ENCODE measurements at places on chromosomes 7 and 10.

DNA sequence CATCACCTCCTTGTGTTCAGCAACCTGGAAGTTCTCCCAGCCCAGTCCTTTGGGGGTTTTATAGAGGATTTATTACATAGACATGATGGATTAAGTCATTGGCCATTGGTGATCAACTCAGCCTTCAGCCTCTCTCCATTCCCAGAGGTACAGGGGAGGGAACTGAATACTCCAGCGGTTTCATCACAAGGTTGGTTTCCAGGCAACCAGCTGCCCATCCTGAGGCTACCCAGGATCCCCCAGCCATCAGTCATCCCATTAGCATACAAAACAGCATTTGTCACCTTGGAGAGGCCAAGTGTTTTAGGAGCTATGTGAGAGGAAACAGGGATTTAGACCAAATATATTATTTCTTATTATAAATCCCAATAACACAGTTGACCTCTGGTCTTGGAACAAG is 584.8 kb upstream of the NRP1 start:
- DNase-seq: no peak

DNA sequence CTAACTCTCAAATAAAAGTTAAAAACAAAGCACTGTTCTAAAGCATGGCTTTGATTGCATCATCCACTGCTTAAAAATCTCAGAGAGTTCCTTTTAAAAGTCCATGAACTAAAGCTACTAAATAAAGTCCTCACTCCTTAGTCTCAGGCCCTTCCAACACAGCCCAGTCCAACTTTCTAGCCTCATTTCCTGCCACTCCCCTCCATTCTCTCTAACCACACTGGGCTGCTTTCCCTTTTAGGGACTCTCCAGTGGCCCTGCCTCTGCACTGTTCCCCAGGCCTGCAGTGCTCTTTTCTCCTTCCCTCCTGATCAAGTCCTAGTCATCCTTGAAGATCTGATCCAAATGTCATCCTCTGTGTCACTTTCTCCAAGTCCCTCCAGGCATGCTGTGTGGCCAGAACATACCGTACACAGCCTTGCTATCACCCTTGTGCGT is 56.9 kb upstream of the PPP1R3C start:
- no peak for DNase-seq

GRCh38 chr10:59631882-59632807 is 77.5 kb downstream of the SLC16A9 start:
- no peak for DNase-seq

GRCh38 chr7:156765901-156766656 is 125.5 kb downstream of the RNF32 start:
- DNase-seq: no peak

DNA sequence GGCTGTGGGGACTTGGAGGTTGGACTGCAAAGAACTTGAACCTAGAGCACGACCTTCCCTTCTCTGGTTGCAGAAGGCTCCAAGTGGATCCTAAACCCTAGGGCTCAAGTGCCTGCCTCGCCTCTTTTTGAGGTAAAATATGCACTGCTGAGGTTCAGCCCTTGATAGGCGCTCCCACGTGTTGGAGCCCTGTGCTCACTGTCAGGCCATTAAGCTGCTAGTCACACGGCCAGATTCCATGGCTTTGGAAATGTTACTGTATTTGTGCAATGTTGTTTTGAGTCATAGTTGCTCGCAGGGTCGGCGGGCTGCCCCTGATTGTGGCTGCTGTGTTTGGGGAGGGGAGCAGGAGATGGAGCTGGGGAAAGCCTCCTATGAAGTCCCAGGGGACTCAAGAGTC is 39.8 kb upstream of the PCBD1 start:
- no peak for DNase-seq

GRCh38 chr10:119306514-119306951 is 99.2 kb downstream of the GRK5 start:
- no peak for DNase-seq

DNA sequence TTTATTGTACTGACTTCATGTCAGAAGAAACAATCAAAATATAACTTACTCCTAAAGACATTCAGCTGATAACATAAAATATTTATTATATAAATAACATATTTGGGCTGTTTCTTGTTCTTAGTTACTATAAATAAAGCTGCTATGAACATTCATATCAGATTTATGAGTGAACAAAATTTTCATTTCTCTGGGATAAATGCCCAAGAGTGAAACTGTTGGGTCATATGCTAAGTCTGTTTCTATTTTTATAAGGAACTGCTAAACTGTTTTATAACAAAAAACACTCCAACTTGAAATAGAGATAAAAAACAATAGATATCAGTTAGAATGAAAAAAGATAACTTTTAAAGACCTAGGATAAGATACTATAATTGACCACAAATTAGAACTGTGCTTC is 26.5 kb upstream of the CC2D2B start:
- no peak for DNase-seq

GRCh38 chr7:12949060-12949931 is 261.9 kb downstream of the ARL4A start:
- no peak for DNase-seq

- DNase-seq: no peak
Measured at GRCh38 chr10:127996586-127996985, 89.7 kb downstream of the PTPRE start.

DNA sequence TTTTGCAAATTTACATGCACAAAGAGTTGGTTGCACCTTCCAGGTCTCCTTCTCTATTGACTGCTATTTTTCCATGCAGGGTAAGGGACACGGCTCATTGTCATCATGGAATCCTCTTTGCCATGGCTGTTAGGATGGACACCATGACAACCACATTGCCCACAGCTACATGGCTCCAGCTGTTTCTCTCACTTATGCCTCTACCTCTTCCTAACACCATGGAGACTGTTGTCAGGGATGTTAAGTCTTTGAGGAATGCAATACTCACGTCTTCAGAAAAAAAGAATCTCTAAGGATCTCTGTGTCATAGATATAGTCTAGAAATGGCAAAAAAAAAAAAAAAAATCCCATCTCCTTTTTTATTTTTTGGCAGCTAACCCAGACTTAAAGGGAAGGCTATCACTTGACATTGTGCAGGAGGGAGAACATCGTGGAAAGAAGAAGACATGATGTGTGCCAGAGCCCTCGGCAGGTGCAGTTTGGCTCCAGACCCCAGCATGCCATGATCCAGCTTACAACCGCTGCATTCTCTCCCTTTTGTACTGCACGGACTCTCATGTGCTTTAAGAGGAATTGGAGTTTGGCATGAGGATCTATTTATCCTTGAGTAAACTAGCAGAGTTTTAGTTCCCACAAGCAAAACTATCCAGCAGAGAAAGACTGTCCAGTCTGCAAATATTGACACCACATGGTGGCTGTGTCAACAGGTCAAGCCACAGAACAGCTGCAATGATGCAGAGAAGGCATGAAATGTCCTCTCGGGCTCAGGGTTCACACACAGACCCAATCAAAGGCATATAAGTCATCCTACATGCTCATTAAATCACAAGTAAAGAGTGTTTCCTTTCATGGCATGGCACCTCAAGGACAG is 70.8 kb downstream of the FRMD4A start:
- DNase-seq: no peak

GRCh38 chr7:128167791-128168666 is 73.0 kb upstream of the LEP start:
- no peak for DNase-seq

DNA sequence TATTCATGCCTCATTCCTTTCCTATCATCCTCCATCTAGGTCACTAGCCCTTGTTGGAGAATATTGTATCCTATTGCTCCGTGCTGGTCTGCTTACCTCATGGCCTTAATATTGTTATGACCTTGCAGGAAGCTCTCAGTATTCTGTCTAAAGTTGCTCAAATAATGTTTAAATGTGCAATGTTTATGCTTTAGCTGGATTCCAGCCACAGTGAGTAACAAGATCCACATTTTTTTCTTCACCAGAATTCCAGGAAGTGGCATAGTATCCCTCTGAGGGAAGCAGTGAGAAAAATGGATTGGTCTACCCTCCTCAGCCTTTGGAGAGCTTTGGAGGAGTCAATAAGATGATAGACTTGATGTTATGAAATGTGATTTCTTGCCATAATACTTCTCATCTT is 402.6 kb downstream of the NRG3 start:
- no peak for DNase-seq

GRCh38 chr7:158816271-158816670 is 13.0 kb downstream of the ESYT2 start:
- no peak for DNase-seq

DNA sequence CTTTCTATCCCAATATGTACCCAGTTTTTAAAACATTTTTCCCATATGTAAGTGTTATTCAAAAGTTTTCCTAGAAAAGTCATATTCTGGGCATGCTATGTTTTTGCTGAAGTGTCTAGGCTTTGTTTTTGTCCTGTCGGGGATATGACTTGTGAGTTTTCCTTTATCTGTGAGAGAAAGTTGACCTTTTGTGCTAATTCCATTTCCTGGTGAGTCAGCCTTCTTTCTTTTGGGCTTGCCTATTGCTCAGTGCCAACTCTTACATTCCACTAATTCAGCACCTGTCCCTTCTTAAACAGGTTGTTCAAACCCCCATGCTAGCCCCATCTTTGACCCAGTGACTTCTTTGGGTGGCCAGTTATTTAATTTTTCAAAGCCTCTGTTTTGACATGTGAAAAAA is 146.2 kb downstream of the AHR start:
- no peak for DNase-seq

GRCh38 chr7:105487579-105488571 is 34.2 kb downstream of the PUS7 start:
- DNase-seq: no peak

GRCh38 chr7:77995717-77996116 is 197.1 kb downstream of the PHTF2 start:
- DNase-seq: no peak

GRCh38 chr7:96870185-96870584 is 135.2 kb upstream of the DLX6 start:
- DNase-seq: no peak

DNA sequence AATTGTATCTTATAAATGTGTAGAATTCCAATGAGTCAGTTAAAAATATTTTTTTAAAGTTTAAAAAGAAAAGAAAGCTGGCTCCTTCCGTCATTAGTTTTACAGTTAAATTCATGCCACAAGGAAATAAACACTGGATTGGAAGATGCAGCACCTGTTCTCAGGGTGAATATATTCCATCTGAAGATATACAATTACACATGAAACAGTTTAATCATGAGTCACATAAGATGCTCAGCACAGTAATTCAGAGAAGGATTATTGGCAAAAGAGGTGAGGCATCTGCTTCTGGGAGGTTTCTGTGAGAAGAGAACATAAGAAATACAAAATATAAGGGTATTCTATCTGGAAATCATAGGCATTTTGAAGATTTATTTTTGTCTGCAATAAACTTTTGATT is 376.5 kb upstream of the SORCS1 start:
- no peak for DNase-seq

DNA sequence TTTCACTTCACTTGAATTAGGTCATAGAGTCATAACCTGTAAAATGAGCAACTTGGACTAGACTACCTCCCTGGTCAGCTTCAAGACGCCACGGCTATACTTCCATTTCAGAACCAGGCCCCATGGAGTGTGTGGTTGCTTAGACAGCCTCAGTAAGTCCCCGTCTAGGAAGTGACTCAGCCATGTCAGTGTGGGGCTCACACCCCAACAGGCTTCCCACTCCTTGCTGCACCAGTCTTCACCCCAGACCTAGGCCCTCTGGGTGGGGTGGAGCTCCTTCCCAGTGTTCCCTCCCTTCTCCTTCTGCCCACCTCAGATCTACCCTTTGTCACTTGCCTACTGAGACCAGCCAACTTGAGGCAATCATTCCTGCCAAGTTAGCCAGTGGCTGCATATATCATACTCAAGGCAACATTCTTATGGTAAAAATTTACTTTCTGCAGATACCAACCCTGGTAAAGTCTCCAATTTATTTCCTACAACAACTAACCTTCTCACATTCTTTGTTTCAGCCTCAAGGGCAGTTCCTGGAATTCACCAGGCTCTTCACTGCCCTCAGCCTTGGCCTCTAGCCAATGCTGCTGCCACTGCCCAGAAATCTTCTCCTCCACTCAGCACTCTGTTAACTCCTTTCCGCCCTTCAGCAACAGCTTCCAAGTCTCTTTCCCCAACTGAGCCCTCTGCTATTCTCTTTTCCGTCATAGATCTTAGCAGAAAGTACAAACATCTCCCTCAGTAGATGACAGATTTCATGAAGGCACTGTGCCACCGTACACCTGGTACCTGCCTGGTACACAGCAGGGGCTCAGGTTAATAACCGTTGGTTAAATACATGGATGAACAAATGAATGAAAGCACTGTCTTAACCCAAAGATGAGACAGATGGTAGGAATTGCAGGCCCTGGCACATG is 31.3 kb upstream of the ZNRF2 start:
- DNase-seq: no peak

- no peak for DNase-seq
Measured at GRCh38 chr10:6336016-6336415, 133.3 kb downstream of the PFKFB3 start.

DNA sequence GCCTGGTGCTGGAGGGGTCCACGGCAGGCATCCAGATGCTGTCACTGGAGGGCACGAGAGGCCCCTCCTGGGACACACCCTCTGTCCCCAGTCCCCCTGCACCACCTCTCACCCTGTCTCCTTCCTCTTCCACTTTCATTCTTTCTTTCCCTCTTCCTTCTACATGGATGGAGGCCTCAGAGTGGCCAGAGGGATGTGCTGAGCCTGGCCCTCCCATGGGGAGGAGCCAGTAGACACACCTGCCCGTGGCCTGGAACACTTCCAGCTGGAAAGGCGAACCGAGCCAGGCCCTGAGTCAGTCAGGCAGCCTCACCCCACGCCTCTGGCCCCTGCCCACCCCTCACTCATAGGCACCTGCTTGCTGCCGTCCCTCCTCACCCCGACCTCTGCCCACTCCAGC is 55.9 kb upstream of the MXI1 start:
- DNase-seq: no peak

DNA sequence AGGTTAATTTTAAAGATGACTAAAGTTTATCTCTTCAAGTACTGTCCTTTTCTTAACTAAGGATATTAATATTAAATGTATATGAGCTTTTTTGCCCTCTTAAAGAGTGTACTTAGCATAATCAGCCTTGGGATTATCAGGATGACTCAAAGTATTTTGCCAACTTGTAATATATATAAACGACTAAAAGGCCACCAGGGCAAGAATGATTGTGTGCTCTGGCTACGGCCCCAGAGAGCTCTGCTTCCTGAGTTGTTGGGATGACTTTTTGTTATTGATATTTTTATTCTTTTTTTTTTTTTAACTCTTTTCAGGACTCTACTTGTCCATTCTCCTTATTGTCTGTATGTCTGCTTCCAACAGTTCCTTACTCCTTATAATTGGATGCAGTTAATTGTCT is 14.8 kb upstream of the CHRM2 start:
- DNase-seq: no peak

DNA sequence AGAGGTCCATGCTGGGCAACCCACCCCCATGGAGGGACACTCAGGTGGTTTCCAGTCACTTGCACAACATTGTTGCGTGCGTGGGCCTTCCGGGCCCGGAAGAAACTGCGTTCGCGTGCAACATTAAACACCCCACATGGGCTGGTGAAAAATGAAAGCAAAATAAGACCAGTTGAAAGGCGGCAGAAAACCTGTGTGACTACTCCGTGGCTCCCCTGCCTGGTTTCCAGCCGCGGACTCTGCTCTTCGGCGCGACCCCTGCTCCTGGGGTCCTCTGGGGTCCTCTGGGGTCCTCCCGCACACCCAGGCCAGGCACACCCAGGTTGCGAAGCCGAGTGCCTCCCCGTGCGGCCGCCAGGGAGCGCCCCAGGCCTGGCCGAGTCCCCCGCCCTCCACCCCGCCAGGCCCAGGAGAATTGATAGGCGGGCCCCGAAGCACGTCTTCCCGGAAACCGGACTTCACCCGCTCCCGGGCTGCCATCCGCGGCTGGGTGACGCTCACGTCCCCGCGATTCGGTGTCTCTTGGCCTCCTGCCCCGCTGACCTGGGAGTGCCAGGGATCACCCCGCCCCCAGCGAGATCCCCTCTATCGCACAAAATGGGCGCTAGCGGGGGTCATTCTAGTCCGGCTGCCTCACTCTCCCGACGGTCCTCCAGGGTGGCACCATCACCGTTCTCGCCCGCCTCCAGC is 1.9 kb upstream of the SH2D4B start:
- no peak for DNase-seq
